GM12891 (cell line): ENCODE measurements at places on chromosomes 16 and 17.

GRCh38 chr16:57935904-57936303 lies 35.0 kb downstream of the CNGB1 start:
- no peak for DNase-seq

DNA sequence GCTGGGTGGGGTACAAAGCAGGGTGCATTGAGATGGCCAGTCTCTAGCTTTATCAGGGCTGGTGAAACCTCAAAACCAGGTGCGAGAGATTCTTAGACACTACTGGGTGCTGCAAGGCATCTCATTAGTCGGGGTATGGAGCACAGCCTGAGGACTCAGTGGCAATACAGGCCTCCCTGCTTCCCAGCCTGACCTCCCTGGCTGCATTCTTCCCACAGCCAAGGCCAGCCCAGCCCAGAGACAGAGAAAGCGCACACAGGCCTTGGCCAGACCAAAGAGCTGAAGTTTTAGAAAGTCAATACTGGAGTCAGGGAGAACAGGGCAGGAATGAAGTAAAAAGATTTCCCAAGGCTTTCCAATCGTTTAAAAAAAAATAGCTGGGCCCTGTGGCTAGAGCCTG lies 12.5 kb downstream of the HNF1B start:
- no peak for DNase-seq

DNA sequence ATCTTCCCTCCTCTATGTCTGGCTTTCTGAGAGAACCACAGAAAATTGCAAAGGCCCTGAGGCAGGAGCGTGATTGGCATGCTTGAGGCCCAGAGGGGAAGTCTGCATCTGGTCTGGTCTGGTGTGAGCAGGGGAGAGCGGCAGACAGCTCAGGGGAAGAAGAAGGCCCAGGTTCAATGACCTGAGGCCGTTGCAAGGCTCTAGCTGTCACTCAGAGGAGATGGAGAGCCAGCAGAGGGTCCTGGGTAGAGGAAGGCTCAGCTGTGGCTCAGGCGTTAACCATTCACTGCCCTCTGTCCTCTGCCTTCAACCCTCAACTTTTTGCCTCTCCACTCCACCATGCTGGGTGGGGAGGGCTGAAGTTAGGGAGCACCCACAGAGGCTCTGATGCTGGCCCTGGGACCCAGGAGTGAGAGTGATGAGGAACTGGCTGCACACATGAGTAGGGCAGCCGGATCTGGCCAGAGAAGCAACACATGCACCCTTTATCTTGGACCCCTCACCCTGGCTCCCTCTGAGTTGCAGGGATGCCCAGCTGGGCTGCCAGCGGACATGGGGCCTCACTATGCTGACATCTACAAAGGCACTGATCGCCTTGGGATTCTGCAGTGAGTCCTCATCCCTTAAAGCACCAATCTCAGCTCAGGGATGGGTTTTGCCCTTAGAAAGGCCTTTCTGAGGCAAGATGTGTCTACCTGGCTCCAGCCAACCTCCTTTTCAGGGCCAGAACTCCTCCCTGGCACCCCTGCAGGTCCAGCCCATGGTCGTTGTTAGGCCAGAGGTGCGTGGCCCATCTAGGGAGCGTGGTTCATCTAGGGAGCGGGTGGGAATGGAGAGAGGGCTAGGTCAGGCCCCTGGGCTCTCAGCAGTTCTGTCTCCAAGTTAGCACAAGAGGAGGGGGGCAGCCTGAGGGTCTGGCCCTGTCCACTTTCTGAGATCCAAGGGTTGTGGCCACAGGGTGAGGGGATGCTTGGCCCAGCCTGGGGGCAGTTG lies 7.7 kb upstream of the KRTAP17-1 start:
- no peak for DNase-seq

GRCh38 chr16:30340621-30341020 lies 14.5 kb downstream of the CD2BP2 start:
- DNase-seq: no peak

GRCh38 chr16:72896485-72897118 lies 151.3 kb downstream of the ZFHX3 start:
- no peak for DNase-seq

GRCh38 chr16:22320572-22321339 lies 23.5 kb downstream of the POLR3E start:
- no peak for DNase-seq

DNA sequence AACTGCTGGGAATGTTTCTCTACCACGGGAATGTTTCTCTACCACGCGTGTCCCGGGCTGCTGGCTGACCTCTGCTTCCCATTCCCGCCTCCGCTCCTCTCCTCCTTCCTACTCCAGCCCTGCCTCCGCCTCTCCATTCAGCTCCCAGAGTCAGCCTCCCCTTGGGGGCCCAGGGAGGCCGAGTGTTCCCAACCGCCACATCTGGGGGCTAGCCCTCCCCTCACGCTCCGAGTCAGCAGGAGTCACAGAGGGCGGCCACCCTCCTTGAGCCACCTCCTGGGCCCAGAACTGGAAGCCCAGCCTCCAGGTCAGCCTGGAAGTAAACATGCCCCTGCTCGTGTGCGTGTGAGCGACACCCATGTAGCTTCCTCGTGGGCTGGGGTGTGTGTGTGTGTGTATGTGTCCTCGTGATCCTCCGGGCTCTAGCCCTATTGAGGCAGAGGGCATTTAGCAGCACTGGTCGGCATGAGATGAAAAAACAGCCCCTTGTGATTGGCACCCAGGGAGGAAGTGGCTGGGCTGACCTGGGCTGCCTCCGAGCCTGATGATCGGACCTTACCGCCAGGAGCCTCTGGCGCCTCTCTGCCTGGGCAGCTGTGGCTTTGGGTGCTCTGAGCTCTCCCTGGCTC lies 7.3 kb downstream of the CYGB start:
- DNase-seq: no peak

DNA sequence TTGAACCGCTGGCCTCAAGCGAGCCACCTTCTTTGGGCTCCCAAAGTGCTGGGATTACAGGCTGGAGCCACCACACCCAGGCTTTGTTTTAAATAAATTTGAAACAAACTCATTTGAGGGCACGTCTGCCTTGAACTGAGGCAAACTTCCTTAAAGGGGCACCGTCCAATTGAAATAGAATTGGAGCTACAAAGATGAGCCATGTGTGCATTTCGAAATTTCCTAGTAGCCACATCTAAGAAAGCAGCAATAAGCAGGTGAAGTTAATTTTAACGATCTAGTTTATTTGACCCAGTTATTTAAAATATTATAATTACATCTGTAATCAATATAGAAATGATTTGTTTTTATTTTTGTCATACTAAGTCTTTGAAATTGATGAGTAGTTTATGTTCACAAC lies 755 bp upstream of the C16orf89 start:
- DNase-seq: no peak

- DNase-seq: no peak
Measured at GRCh38 chr16:50808929-50809538, 67.1 kb downstream of the CYLD start.

DNA sequence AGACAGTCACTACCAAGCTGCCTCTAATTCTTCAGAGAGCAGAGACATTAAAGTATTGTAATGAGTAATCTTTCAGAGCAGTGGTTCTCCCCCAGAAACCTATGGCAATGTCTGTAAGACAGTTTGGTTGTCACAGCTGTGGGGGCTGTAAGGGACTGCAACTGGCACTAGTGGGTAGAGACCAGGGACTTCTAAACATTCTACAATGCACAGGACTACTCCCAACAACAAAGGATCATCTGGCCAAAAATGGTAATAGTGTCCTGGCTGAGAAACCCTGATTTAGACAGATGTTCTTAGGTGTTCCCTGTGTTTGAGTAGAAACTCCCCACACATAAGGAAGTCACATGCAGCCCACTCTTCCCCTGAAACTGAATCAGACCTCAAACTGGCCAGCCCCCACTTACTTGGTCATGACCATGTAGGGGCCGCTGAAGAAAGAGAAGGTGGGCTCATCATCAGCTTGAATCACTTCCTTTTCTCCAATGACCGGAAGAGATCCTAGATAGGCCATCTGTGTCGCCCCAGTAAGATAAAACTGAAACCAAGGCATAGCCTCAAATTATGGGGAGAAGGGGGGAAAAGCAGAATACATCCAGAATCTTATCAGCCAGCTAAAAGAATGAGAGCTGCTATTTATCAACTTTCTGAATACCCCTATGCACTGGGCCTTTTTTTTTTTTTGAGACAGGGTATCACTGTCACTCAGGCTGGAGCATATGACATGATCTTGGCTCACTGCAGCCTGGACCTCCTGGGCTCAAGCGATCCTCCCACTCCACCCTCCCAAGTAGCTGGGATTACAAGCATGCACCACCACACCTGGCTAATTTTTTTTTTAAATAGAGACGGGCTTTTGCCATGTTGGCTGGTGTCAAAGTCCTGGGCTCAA lies 75.8 kb downstream of the TEX14 start:
- DNase-seq: peak; percentile 46

GRCh38 chr16:1550069-1550468 lies 16.6 kb downstream of the TMEM204 start:
- DNase-seq: no peak

DNA sequence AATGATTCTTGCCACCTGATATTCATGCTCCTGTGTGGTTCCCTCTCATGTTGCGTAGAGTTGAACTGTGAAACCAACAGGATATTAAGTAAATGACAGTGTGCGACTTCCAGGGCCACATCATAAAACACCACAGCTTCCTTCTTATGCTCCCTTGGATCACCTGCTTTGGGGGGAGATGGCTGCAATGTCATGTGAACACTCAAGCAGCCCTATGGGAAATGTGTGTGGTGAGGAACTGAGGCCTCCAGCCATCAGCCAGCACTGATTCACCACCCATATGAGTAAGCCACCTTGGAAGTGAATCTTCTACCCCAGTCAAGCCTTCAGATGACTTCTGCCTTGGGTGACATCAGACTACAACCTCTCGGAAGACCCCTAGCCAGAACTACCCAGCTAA lies 427.5 kb downstream of the UTP18 start:
- no peak for DNase-seq

DNA sequence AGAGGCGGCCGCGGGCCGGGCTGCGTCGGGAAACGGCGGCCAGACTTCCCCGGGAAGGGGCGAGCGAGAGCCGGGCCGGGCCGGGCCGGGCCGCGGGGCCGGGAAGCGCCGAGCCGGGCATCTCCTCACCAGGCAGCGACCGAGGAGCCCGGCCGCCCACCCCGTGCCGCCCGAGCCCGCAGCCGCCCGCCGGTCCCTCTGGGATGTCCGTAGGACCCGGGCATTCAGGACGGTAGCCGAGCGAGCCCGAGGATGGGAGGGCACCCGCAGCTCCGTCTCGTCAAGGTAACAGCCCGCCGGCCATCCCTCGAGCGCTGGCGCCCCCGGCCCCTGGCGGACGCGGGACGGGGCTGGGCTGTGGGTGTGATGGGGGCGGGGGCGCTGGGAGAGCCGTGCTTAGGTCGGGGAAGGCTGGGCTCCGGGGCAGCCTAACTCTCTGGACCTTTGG lies at the start of gene CRHR1:
Gene CRHR1, plus strand, starts transcription at position 28 of the 448 bp plus-strand sequence. Its CDS starts 225 bp downstream, at position 253.
- DNase-seq: no peak

- no peak for DNase-seq
Measured at GRCh38 chr17:58291246-58291645, 10.5 kb upstream of the MPO start.

- DNase-seq: peak; percentile 38
Measured at GRCh38 chr17:32927724-32928585, at the start of gene TMEM98. Gene TMEM98, plus strand, starts transcription at chr17:32928153. Its CDS starts 3,376 bp downstream, at chr17:32931529.

- peak; percentile 12 for DNase-seq
Measured at GRCh38 chr17:54891176-54891821, 9.4 kb upstream of the TOM1L1 start.

- no peak for DNase-seq
Measured at GRCh38 chr17:58002154-58002948, 4.7 kb downstream of the SRSF1 start.

DNA sequence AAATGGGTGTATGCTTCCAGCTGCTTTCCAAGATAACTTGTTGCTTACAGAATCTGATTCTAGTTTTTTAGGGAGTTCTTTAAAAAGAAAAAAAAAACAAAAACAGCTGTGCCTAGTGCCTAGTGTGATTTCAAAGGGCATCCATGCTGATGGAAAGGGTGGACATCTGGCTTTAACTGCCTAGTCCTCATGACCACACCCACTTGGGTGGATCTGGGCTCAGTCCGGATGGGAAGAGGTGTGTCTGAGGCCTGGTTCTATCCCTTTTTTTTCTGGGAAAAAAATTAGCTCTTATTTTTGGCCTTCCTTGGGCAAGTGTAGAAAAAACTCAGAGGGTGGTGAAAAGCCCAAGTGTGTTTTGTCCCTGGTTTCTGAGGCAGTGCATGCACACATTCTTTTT lies 132.3 kb upstream of the CDH11 start:
- DNase-seq: no peak

GRCh38 chr16:81527477-81528178 lies 83.0 kb downstream of the CMIP start:
- no peak for DNase-seq

GRCh38 chr17:79752175-79752574 lies 21.4 kb downstream of the ENPP7 start:
- no peak for DNase-seq

- no peak for DNase-seq
Measured at GRCh38 chr17:78689029-78689428, 93.0 kb downstream of the CYTH1 start.

GRCh38 chr17:44272954-44273353 lies 5.0 kb upstream of the SLC4A1 start:
- no peak for DNase-seq

GRCh38 chr17:47265983-47266541 lies 12.4 kb downstream of the ITGB3 start:
- DNase-seq: no peak

GRCh38 chr17:52754838-52755237 lies 596.3 kb upstream of the CA10 start:
- no peak for DNase-seq

DNA sequence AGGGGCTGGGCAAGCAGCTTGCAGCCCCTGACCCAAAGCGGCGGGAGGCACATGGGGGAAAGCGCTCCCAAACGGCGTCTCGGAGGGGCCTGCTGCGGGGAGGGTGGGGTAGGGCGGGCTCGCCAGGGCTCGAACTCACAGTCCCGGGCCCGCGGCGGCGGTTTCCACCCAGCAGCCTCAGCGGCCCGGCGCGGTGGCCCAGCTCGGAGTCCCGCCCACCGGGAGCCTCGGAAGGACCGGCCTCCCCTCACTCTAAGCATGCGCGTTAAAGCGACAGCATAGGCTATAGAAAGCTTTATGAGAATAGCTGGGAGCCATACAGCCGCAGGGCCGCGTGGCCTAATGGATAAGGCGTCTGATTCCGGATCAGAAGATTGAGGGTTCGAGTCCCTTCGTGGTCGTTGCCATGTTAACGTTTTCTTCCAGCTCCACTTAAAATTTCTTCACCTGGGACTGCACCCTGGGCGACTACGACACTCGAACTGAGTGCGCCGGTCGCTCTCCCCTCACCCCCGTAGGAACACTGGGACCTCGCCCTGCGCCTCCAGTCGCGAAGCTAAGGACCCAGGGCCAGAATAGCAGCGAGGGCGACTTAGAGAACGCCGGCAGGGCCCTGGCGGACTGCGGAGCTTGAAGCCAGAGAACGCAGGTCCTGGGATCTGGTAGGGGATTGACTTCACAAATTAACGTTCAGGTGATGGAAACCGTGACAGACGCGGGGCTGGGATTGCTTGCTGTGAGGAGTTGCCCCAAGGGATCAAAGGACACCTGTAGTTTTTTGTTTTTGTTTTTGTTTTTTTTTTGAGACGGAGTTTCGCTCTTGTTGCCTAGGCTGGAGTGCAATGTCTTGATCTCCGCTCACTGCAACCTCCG lies 15.8 kb downstream of the ZNF213 start:
- DNase-seq: peak; percentile 97

- no peak for DNase-seq
Measured at GRCh38 chr17:73901661-73902415, 257.6 kb upstream of the SDK2 start.

- DNase-seq: peak; percentile 65
Measured at GRCh38 chr17:27578718-27579085, 52.3 kb upstream of the LGALS9 start.
